ENCODE measurements at places on chromosomes 13 and 19.

GRCh38 chr19:40224342-40225150, 1.9 kb downstream of the CCNP start:
- no peak for DNase-seq

GRCh38 chr13:112710855-112711527, 21.2 kb downstream of the ATP11A start:
- no peak for DNase-seq

GRCh38 chr19:664913-665443, 2.0 kb upstream of the RNF126 start:
- peak; percentile 75 for DNase-seq

GRCh38 chr13:25973576-25973975, 78.2 kb downstream of the SHISA2 start:
- no peak for DNase-seq

GRCh38 chr13:40987606-40988280, 31.4 kb downstream of the ELF1 start:
- DNase-seq: no peak

- DNase-seq: no peak
Observed at GRCh38 chr19:47644199-47644598, 35.3 kb downstream of the BICRA start.

DNA sequence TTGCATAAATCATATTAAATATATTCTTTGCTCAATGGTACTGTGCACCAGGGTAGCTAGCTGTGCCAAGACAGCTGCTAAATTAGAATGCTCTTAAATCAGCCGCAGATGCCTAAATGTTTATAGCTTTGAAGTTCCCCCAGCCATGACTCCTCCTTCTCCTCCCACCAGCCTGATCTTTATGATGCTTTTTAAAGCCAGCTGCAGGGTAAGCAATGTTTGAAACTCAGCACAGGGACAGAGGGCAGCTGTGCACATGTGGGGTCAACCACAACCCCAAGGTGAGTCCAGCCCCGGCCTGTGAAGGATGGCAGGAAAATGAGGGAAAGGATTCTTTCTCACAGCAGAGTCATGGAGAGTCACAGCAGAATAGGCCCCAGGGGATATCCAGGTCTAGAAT, 635.7 kb downstream of the UQCRFS1 start:
- DNase-seq: no peak

- no peak for DNase-seq
Observed at GRCh38 chr19:30011051-30011578, 69.1 kb downstream of the URI1 start.

GRCh38 chr13:24851546-24851945, 87.6 kb downstream of the RNF17 start:
- DNase-seq: peak; percentile 18

DNA sequence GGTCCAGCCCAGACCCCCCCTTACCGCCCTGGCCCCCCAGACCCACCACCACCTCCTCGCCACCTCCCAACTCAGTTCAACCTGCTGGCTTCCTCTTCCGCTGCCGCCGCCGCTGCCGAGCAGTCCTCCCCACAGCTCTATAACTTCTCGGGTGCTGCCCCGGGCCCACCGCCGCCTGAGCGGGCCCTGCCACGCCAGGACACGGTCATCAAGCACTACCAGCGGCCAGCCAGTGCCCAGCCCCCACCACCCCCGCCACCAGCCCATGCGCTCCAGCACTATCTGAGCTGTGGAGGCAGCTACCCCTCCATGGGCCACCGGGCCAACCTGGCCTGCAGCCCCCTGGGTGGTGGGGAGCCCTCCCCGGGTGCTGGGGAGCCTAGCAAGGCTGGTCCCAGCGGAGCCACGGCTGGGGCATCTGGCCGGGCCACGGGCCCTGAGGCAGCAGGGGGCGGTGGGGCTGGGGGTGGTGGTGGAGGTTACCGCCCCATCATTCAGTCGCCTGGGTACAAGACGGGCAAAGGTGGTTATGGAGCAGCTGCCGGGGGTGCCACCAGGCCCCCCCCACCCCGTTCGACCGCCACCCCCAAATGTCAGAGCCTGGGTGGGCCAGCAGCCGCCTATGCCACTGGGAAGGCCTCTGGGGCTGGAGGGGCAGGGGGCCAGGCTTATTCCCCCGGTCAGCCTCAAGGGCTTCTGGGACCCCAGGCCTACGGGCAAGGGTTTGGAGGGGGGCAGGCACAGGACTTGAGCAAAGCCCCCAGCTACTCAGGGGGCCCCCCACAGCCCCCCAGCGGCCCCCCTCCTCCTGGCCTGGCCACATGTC, 4.2 kb downstream of the PRR12 start:
- no peak for DNase-seq

DNA sequence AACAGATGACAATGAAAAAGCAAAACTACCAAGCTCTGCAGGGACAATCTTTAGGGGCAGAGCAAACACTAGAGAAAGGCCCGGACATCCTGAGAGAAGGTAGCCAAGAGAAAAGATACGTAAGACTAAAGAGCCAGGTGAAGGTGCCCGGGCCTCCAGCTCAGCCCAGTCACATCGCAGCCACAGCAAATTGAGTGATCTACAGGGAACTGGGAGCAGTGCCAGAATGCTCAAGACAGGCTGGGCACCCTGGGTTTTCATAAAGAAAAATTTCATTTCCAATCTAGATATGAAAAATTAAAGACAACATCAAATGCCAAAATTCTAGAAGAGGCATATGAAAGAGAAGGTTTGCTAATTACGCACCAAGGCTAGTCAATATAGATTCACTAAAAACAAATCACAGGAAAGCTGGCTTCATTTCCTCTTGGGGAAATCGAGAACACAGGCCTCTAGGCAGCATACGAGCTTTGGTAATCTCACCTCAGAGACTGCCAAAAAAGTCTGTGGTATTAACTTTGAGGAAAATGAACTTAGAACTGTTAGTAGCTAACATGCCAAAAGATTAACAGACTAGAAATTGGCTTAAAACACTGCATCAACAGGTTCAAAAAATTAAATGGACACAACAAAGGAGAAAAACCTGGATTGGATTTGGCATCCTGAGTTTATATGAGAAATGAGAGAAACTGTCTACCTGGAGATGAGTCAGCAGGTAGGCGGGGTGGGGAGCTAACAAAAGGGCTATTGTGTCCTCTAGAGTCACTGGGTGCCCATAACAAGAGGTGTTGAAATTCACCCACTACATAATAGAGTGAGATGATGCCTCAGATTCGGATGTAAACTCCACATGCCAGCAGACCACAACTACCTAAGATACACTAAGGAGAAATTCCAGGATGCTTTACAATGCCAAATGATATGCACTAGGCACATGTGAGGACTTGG, 6.6 kb downstream of the ANKRD10 start:
- peak; percentile 35 for DNase-seq

DNA sequence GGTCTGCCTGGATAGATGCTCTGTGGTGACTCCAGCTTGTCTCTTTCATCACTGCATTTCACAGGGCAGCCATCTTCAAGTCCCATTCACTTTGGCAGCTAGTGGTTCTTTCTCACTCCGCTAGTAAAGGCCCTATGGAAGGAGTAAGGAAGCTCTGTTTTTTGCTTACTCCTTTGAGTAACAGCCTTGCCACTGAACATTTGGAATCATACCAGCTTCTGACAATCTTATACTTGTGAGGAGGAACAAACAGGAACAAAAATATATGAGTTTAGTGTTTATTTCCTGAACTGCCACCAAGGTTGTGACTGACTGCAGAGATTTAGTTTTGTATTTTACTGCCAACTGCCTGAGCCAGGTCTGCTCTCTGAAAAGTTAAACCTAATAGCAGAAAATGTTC, 38.7 kb downstream of the KCTD4 start:
- peak; percentile 10 for DNase-seq

GRCh38 chr13:71018995-71019394, 848.0 kb downstream of the DACH1 start:
- DNase-seq: no peak

DNA sequence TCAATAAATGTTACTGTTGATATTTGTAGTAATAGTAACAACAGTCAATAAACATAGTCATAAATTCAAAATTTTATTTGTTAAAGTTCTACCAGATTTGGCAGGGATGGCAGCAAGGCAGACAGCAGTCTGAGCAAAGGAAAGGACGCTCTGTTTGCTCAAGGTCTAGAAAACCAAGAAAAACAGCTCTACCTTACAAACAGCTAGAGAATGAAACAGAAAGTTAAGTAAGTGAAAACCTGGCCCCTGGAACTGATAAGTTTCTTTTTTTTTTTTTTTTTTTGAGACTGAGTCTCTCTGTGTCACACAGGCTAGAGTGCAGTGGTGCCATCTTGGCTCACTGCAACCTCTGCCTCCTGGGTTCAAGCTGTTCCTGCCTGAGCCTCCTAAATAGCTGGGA, 27.9 kb downstream of the ENOX1 start:
- no peak for DNase-seq

DNA sequence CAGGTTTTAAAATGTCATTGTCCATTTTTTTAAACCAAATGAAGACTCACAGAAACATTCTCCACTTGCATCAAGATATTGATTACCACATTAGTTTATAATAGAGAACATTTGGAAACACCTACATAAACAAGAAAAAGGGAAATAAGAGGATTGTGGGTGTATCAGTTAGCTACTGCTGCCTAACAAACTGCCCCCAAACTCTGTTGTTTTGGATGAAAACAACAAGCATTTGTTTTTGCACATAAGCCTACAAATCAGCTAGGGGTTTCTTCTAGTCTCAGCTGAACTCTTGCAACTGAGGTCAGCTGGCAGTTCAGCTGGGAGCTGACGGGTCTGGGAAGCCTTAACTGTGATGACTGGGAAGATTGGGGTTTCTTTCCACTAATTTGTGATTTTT, 464.4 kb downstream of the COG6 start:
- no peak for DNase-seq

DNA sequence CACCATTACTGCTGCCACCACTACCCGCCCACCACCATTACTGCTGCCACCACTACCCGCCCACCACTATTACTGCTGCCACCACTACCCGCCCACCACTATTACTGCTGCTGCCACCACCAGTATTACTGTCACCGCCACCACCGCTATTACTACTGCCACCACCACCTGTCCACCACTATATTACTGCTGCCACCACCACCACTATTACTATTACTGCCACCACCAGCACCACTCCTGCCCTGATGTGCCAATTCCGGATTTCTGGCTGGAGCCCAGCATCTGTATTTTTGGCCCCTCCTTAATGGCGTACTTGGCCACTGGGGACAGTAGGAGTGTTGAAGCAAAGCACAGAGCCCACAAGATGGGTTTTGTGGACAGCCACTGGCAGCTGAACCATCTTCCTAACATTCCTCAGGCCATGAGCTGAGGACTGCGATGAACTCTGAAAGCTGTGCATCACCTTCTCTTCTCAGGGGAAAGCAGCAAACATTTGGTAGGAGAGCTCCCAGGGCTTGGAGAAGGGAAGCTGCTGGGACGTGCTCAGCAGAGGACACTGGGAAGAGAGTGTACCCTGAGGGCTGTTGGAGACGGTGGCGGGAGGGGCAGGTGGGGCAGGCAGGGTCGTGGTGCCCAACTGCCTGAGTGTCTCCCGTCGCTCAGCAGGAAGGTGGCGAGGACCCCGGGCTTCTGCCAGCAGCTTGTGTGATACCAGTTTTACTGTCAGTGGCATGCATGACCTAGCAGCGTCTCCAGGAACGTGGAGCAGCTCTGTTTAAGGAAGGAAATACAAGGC, 23.0 kb downstream of the CUL4A start:
- no peak for DNase-seq

GRCh38 chr19:38277969-38278680, 13.8 kb downstream of the SPINT2 start:
- DNase-seq: peak; percentile 94

DNA sequence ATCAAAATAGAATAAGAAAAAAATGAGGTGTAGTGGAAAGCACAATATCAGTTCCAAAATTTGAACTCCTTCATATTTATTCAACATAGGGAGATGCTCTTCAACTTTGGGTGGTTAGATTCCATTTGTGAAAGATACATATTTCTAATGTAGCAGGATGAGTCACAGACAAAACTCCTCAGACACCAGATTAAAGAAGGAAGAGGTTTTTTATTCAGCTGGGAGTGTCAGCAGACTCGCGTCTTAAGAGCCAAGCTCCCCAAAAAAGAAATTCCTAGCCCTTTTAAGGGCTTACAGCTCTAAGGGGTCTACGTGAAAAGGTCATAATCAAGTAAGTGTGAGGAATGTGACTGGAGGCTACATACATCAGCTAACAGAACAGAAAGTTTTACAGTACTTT, 6.8 kb upstream of the ZNF765 start:
- no peak for DNase-seq

- no peak for DNase-seq
Observed at GRCh38 chr13:67854990-67855389, 624.9 kb upstream of the PCDH9 start.

- DNase-seq: no peak
Observed at GRCh38 chr19:56538761-56539263, at the start of gene ZFP28. ZFP28 (plus strand) TSS chr19:56538948; CDS start chr19:56539019, 71 bp downstream.

GRCh38 chr19:42270346-42271044, 1.4 kb downstream of the CIC start:
- peak; percentile 85 for DNase-seq

DNA sequence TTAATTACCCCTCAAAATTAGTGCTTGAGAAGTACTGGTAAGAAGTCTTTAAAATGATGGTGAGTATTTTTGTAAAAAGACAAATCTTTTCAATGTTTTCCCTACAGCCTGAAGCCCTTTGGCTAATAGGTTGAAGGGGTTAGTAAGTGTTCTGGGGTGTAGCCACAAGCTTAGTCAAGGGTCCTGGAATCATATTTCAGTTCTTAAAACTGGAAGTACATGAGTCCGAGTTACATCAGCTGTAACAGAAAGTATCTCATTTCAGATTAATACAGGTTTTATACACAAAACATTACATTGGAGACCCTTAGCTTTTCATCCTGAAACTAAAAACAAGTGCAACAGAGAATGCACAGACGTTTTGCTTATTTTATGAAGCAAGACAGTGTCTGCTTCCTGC, 52.7 kb upstream of the TEX29 start:
- peak; percentile 35 for DNase-seq

GRCh38 chr19:33397536-33398360, 24.2 kb downstream of the CEBPG start:
- DNase-seq: no peak

DNA sequence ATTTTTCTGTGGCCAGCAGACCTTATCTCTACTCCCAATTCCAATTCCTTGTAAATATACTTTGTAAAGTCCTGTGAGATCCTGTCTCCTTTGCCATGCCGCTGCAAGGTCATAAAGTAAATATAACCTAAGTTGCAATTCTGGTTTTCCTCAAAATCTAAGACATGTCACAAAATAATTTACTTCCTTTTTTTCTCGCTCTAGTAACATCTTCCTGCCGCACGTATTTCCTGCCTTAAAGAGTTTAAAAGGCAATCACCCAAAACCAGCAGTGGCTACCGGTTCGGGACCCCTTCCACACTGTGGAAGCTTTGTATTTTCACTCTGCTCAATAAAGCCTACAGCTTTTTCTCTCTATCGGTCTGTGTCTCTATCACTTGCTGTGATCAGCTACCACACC, 832.0 kb upstream of the SLITRK5 start:
- DNase-seq: no peak

- DNase-seq: no peak
Observed at GRCh38 chr19:4232614-4233281, 3.4 kb downstream of the EBI3 start.

- DNase-seq: no peak
Observed at GRCh38 chr19:31073485-31074198, 275.6 kb downstream of the TSHZ3 start.

- DNase-seq: no peak
Observed at GRCh38 chr13:48645845-48646244, 7.9 kb upstream of the CYSLTR2 start.

GRCh38 chr13:95641291-95642027, 3.0 kb downstream of the DZIP1 start:
- no peak for DNase-seq

GRCh38 chr13:79222427-79223205, 183.4 kb downstream of the RBM26 start:
- DNase-seq: no peak

GRCh38 chr13:52378312-52378711, 27.7 kb downstream of the THSD1 start:
- DNase-seq: no peak

Data from fibroblast of the aortic adventitia (primary cell).